CD4-positive, alpha-beta T cell treated with Interleukin-4 for 1 hour (primary cell): ENCODE measurements at places on chromosomes 2 and 18.

GRCh38 chr2:1907291-1907690 is 163.0 kb upstream of the PXDN start:
- no peak for DNase-seq

GRCh38 chr2:187468262-187468661 is 20.2 kb upstream of the CALCRL start:
- no peak for DNase-seq

GRCh38 chr2:47554311-47554905 is 151.5 kb downstream of the MSH2 start:
- no peak for DNase-seq

DNA sequence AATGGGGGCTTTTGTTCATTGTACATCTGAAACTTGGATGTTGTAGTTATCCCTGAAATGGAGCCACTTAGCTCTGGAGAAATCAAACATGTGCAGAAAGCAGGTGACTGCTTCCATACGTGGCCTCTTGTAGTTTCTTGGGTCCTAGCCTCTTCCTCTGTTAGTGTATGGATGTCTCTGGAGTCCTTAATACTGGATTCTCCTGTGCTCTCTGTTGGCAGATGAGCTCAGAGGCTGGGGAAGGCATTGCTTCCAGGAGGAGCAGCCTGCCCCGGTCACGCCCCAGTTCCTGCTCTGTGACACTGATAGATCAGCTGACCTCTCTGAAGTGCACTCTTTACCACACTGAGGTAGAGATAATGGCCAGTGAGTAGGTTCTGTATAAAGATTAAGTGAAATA is 176.2 kb downstream of the LDLRAD4 start:
- no peak for DNase-seq

DNA sequence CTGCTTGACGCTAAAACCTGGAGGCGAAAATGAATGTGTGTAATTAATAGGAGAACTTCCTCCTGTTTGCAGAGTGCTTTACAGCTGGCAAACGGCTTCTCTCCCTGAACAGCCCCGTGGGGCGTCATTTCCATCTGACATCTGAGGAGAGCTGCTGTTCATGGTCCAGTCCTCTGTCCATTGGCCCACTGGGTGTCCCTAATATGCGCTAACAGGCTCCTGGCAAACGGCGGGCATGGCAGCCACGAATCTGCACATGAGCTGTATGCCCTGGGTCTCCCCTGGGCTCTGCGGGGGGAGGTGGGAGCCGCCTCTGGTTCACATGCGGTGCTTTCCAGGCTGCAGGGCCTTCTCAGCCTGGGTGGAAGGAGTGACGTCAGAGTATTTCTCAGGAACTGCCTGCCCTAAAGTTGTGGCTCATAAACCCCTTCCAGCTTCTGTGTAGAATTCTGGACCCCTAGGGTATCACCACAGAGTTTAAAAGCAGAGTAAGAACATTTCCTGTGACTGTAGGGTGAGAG is 73.2 kb downstream of the LRRFIP1 start:
- peak; percentile 93 for DNase-seq

DNA sequence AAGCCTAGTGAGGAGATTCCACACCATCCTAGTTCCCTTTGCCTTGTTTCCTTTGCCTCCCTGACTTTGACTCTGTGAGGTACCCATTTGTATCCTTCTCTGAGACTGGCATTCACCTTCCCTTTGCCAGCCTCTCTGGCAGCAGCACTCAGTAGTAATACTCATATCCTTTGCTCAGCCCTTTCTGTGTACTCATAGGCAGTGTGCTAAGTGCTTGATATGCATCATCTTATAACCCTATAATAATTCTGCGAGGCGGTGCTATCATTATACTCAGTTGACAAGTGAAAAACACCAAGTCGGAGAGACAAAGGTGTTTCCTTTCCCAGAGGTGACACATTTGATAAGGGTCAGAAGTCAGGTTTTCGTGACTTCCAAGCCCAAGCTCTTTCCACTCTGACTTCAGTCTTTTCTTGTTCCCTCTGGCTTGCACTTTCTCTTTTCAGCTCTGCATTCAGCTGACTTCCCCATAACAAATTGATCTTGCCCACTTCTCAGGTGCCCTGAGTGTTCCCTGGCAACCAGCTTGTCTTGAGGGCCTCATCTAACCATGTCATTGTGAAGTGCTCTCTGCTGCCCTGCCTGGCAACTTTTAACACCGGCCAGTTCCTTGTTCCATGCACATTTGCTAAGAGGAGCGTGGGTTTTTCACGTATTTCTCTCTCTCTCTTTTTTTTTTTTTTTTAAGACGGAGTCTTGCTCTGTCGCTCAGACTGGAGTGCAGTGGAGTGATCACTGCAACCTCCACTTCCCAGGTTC is 94.5 kb upstream of the UPP2 start:
- no peak for DNase-seq

DNA sequence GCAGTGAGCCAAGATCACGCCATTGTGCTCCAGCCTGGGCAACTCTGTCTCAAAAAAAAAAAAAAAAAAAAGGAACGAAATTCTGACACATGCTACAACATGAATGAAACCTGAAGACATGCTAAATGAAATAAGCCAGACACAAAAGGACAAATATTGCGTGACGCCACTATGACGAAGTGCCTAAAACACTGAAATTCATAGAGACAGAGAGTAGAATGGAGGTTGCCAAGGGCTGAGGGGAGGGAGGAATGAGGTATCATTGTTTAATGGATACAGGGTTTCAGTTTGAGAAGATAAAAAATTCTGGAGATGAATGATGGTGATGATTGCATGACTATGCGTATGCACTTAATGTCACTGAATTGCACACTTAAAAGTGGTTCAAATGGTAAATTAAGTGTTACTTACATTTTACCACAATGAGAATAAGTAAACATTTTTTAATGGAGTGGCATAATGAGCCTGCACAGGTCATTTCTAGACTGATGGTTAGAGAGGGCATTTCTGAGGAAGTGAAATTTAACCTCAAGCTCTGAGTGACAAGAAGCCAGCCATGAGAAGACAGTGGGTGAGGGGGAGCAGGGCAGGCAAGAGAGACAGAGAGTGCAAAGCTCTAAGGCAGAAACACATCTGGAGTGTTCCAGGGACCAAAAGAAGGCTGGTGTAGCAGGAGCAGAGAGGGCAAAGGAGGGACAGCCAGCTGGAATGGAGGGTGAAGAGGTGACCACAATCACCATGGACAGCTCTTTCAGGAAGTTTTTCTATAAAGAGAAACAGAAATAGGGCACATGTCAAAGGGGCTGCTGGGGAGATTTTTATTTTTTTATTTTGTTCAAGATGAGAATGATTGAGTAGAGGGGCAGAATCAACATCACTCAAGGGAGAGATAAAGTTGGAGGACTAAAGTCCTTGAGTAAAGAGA is 20.6 kb upstream of the EXOC6B start:
- no peak for DNase-seq

DNA sequence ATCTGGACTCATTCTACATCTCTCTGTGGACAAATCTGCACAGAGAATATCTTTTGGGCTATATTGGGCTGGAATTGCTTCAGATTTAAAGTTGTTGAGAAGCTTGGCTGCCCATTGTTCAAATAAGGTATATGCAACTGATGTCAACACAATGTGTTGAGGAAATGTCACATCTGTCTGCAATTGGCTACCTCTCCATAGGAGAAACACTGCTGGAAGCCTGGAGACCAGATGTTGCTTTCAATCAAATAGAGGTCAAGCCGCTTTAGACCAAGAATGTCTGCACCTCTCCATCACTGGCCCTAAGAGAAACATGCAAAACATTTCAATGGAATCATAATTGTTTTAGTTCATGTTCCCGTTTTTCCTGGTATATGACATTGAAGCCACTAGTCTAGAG is 720.2 kb downstream of the SLC4A3 start:
- no peak for DNase-seq

DNA sequence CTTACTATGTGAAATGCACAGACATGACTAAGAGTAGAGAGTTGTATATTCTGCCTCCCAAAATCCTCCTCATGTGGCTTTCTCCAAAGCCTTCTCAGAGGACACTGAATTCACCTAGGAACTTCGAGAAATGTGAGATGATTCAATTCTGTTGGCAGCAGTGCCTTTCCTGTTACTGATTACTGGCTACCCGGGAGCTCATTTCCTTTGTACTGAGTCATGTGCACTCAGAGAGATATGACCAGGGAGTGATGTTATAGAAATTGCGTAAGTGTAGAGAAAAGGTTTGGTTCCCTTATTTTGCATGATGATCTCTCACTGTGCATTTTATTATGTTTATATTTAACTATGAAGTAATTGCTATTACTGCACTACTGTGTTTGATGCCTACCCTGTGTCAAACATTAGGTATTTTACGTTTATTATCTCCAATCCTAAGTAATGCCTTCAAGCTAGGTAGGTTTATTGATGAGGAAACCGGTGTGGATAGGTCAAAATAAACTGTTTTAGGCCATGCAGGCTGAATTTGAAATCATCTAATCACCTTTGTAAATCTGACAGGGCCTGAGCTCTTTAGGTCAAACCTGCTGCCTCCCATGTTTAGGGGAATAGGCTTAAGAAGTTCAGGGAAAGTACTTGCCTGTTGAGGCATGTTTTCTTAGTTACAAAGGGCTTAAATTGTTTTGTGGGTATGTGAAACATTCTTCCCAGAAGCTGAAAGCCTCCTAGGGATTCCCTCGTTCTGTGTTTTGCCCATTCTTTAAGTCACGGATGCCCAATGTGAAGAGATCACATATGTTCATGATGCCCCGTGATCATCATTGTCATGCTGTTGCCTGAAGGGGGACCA is 86.8 kb downstream of the FMNL2 start:
- DNase-seq, result peak; percentile 59

DNA sequence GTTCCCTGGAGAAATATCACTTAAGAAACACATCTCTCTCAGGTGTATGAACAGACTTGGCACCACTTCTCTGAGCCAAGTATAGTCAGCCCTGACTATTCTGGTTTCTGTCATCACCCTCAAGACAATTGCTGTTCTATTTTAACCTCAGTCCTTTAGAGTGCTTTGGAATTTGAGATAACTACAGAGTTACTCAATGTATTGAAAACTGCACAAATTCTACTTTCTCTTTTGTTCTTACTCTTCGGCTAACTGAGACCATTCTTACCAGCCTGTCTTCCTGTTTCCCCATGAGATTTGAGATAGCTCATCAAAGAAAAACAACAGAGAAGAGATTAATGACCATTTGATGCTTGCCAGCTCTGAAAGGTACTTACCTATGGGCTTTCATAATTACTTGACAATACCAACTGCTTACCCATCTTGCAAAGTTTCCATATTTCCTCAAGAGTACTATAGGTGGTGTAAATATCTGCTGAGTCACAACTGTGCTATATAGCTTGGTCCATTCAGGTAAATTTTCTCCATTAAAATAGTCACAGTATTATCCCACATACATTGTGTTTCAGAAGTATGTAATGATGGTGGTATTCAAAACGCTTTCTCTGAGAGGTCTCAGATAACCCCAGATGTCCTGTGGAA is 467.5 kb upstream of the CHST9 start:
- DNase-seq, result no peak

DNA sequence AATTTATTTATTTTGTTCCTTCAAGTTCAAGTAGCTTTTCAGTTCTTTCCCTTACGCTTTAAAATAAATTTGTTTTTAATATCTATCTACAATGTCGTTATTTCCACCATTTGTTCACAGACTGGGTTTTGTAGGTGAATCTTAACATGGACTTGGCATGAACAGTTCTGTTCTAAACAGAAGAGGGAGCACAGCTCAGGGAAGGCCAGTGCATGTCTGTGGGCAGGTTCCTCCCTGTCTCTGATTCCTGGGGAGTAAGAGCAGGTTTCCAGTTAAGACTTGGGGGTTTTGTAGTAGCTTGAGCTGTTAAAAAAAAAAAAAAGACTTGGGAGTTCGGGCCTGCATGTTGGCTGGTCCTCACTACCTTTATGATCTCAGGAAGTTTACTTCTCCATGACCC is 11.1 kb downstream of the TTL start:
- DNase-seq, result no peak

GRCh38 chr18:75846321-75846720 is 418.8 kb upstream of the SMIM21 start:
- DNase-seq, result no peak

DNA sequence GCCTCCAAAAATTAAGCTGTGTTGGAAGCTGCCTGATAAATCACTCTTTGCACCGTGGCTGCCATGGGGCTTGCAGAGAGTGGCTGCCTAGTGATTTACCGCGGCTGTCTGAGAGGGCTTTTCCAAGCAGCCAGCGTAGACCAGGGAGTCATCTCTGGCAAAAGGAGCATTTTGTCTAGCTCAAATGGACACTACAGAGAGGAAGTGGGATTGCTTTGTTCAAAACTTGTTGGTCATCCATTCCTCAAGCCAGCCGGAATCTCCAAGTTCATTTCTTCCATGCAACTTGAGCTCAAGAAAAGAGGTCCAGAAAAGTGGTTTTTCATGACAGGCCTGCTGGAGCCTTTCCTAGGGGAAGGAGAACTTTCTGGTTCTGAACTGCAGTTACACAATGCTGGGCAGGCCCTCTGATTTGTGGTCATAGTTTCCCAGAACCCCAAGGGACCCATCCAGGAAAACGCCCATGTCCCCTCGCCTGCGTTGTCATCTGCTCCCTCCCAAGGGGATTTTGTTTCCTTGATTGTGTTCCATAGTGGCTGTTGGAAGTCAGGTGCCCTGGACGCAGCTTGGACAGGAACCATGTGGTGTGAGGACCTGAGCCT is 108.1 kb downstream of the TRIB2 start:
- no peak for DNase-seq

DNA sequence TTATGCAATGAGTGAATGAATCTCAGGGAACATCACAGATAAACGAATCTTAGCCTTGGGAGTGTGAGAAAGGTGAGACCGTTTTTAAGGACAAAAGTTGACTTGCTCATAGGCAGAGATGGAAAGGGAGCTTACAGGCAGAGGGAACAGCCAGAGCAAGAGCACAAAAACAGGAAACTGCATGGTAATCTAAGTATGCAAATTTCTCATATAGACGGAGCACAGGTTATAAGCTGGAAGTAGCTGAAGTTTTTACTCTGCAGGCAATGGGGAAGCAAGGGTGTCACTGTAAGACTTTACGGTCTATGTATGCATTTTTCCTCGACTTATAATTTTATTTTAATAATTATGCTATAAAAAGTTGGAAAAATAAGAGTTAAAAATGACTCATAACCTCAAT is 44.8 kb upstream of the STRN start:
- DNase-seq, result peak; percentile 6

GRCh38 chr18:59303006-59303405 is 15.4 kb downstream of the CPLX4 start:
- no peak for DNase-seq

DNA sequence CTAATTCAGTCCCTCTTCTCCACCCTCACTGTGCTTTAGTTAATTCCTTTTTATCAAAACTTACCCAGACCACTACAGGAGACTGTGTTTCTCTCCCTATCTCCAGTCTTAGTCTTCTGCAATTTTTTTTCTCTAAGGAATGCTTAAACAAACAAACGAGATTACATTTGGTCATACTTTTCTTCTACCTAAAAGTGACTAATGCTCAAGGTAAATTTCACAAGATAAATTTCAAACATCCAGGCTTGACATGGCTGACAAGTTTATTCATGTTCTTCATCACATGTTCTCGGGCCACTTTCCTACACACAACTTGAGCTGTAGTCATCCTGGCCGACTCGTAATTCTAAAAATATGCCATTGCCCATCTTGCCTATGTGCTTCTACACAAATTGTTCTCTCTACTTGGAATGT is 23.2 kb upstream of the ACSL3 start:
- DNase-seq, result no peak

GRCh38 chr2:102291319-102292075 is 19.9 kb upstream of the IL1RL1 start:
- DNase-seq, result no peak
